ENCODE measurements at places on chromosomes 3 and 15.

DNA sequence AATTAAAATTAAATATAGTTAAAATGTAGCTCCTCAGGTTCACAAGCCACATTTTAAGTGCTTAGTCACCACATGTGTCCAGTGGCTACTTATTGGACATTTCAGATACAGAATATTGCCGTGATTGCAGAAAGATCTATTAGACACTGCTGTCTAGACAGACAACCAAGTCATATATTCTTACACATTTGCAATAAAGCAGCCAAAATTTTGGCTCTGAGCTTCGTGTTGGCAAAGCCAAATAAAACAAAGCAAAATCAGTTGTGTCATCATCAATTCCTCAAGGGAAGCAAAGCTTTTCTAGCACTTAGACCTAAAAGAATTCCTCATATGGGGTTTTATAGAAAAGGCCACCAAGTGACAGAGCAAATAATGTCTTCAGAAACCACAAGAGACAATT, 193.1 kb upstream of the LPP start:
- DNase-seq: no peak

DNA sequence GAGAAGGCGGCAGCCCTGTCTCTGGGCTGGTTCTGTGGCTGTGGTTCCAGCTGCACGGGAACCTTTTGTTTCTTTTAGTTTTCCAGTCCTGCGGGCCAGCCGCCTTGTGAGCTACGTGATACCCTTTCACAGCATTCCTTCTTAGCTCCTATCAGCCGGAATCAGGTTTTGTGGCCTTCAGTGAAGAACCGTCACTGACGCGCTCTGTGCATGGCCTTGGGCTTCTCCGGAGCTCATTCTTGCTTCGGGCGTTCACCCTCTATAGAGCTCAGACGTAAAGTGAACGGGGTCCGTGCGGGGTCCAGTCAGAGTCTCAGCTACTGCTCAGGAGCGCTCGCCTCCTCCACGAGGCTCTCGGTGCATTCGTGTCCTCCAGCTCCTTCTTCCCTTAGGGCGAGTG, 166.7 kb downstream of the FAM43A start:
- no peak for DNase-seq

DNA sequence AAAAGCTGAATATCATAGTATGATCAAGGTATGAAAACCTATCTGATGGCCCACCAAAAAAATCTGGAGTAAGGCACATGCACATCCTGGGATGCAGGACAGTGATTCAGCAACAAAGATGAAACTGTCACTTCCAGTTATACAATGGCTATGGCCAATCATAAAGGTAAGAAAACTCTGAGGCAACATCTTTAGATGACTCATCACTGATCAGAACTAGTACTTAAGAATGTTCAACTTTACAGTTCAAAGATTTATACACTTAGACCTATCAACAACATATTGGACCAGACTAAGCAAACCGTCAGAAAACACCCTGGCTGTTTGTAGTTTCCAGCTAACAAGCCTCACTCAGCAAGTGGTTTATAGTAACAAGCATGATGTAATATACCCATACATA, 21.3 kb upstream of the PLCH1 start:
- no peak for DNase-seq

DNA sequence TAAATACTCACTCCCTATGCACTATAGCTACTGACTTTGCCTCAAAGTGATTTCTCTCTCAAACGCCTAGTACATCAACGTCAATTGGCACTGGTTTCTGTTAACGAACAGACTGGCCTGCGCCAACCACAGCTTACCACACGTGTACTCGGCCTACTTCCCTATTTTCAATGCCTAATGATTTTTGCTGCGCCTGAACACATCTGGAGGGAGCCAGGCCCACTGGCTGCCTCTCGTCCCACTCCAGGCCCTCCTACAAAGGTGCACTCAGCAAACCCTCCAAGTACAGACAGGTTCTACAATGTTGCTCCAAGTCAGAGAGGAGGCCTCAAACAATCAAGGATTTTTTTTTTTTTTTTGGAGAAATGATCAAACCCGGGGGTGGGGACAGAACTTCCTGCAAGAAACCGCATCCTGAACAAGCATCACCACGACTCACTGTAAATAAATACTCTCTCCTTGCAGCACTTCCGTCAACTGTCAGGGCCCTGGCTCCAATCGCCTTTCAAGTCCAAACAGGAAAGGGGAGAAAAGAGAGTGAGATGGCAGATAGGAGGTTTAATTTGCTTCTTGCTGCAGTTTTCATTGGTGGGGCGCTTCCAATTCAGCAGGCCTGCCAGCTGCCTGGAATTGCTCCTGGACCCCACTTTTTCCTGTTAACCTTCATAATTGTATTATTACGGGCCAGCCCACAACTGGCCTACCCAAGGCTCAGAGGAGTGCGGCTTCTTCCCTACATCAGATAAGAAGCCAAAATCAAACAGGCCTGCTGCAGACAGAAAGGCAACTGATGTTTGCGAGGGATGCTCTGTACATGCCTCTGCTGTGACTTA, 139.3 kb downstream of the FOXP1 start:
- no peak for DNase-seq

DNA sequence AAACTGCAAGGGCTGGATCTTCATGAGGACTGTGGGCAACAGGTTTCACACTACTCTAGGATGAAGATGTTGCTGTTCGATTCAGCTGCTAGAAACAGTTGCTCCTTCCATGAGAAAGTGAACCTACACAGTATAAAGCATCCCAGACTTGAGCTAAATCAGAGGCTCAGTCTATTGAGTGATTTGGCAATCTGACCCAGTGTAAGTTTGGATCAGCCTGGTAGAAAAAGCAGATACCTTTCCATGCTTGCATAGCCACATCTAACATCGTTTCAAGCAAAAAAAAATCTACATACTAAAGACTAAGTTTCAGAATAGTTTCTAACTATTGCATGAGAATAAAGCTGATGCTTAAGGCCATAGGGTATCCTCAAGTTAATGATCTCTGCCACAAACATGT, 4.6 kb downstream of the UQCC5 start:
- DNase-seq: no peak

- DNase-seq: no peak
These were observed 82.2 kb downstream of the C3orf70 start for GRCh38 chr3:185070491-185071286.

DNA sequence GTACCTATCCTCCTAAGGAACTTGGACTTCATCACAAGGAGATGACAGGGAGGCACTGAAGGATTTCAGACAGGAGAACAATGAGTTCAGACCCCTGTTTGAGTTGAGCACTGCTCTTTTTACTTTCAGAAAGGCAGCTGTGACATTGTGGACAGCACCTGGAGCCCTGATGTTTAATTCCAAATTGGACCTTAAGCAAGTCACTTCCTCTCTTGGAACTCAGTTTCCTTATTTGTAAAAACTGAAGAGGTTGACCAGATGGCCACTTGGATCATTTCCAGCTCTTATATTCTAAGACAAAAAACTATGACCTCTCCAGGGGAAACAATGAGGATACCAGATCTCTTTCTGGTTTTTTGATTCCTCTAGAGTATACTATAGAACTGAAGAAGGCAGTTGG, 34.1 kb upstream of the SMAD3 start:
- no peak for DNase-seq

DNA sequence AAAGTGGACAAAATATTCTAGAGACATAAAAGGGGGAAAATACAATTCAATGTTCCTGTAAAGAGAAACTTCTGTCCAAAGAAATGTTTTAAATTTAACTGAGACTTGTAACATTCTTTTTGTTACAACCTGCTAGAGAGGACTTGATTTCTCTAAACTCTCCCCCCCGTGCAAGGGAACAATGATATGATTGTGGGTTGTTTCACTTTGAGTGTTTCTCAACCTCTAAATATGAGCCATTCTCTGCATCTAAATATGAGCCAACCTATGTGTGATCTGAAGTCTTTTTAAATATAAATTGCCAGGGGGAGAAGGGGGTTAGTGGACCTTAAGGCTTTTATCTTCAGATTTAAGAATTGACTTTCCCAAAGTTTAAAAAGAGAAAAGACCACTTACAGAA, 14.6 kb downstream of the ZNF860 start:
- no peak for DNase-seq

GRCh38 chr3:14119651-14120050, 5.0 kb downstream of the CHCHD4 start:
- no peak for DNase-seq

DNA sequence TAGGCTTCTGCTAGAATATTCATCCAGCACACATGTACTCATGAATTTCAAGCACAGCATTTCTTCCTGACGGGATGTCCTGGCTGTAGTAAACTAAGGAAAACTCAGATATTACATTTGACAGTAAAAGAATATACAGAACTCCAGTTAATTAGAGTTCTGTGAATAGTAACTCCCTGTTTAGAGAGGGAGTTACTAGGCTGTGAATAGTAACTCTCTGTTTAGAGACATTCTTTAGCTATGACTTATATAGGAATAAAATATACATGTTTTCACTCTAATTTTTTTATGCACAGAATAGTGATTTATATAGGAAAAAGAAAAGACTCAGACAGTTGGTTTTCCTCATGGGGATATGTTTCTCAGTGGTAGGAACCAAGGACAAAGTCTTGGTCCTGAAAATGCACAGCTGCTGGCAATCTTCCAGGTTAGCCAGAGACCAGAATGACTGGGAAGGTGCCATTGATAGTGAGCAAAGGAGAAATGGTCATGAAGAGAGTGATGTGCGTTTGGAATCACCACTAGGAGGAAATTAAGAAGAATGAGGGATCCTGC, 480.7 kb upstream of the THBS1 start:
- no peak for DNase-seq

GRCh38 chr3:14378415-14378814, 24.0 kb upstream of the SLC6A6 start:
- DNase-seq: no peak

GRCh38 chr15:47337106-47337505, 380.2 kb upstream of the SEMA6D start:
- no peak for DNase-seq

DNA sequence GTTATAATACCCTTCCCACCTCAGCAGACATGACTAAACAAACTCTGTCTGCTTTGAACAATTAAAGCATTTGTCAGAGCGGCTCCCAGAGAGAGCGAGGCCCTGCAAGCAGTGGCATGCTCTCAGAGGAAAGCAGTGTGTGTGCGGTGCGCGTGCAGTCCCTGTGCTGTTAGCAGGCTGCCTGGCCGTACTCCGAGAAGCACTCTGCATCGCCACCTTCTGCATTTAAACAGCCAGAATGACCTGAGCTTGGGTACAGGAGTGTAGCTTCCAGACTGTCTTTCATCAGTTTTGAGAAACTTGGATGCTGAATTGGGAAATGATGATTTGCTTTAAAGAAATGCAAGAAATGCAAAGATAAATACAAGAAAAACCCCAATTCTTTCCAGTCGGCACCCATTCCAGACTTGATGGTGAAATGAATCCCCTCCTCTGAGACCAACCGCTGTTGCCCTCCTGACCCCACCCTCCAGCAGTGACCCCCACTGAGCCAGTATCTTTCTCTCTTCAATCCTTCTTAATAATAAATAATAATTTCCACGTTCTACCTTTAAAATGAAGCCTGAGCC, 113.5 kb downstream of the VGLL4 start:
- no peak for DNase-seq

GRCh38 chr3:34070831-34071585, 272.6 kb downstream of the PDCD6IP start:
- DNase-seq: no peak

DNA sequence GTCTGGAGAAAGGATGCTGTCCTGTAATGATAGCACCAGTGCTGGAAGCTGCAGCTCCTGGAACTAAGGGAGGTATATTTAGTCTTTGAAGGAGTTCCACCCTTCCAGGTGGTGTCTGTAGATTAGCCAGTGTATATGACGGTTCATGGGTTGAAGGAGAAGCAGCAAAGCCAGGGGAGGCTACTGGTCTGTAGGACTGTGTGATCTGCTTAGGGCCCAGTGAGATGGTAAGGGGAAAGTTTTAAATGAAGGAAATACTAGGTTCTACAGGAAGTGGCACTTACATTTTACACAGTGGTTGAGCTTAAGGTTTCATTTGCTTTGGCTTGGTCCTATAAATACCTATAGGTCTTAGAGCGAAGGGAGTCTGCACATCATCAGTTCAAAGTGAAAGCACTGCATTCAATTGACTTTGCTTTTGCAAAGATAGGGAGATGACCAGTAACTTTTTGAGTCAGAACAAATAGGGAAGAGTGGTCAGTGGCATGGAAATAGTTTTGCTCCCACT, 5.6 kb downstream of the SLC25A38 start:
- DNase-seq: no peak

DNA sequence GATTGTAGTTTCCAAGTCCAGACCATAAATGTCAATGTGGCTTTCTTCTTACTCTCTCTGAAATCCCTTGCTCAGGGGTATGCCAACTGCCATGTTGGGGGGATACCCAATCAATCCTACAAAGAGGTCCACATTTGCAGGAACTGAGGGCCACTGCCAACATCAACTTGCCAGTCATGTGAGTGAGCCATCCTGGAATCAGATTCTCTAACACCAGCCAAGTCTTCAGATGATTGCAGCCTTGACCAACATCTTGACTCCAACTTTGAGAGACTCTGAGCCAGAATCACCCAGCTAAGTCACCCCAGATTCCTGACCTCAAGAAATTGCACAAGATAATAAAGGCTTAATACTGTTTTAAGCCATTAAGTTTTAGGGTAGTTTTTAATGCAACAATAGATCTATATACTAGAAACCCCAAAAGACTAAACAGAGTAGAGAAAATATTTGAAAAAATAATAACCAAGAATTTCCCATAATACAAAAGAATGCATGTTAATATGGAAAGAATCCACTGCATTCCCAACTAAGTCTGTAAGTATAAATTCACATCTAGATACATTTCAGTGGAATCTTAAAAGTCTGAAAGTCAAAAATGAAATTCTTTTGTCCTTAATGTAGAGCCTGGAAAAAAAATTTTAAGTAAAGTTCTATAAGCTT, 22.4 kb downstream of the ISG20 start:
- no peak for DNase-seq

DNA sequence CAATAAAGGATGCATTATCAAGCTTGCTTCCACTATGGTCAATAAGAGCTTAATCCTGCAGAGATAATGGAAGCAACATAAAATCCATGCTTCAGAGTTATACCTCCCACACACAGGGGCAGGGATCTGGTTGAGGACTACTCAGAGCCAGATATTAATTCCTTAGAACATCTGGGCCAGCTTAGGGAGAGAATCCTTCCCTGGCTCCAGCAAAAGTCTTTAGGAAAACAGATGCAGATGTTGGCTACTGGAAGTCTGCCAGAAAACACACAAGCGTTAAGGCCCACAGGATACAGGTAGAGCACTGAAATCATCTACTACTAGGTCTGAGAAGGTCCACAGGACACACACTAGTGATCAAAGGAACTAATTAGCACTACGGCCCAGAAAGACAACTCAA, 25.2 kb downstream of the TMEM202 start:
- DNase-seq: no peak

GRCh38 chr3:128052595-128053351, 536 bp downstream of the SEC61A1 start:
- DNase-seq: no peak

- DNase-seq: no peak
These were observed 670.2 kb upstream of the ALCAM start for GRCh38 chr3:104696470-104696869.

DNA sequence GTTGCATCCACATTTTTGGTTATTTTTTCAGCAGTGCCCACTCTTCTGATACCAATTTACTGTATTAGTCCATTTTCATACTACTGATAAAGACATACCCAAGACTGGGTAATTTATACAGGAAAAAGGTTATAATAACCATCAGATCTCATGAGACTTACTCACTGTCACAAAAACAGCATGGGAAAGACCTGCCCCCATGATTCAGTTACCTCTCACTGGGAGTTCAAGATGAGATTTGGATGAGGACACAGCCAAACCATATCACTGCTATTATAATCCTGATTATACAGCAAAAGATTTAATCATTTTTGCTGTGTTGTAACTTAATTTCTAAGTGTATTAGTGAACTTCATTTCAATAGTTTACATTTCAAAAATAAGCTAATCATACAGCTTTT, 6.6 kb downstream of the ZBED2 start:
- no peak for DNase-seq

Data from SW 1271 (cell line).